NCI-H2171 treated with DMSO at 0.1 percent for 48 hours (cell line): ENCODE measurements at places on chromosomes 11 and 22.

DNA sequence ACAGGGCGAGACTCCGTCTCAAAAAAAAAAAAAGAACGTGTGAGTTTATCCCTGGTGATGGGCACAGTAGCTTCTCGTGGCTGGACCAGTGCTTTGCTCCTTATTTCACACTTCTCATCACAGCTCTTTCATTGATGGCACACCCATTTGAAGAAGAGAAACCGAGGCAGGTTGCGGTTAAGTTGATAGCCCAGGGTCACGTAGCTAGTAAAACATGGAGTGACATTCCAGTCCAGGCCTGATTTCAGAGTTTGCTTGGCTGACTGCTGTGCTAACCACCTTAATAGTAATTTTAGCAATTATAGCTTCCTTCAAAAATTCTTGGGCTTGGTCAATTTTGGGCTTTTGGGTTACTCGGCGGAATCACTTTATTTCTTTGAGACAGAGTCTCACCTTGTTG lies 25.8 kb downstream of the AP2A2 start:
- DNase-seq = no peak

DNA sequence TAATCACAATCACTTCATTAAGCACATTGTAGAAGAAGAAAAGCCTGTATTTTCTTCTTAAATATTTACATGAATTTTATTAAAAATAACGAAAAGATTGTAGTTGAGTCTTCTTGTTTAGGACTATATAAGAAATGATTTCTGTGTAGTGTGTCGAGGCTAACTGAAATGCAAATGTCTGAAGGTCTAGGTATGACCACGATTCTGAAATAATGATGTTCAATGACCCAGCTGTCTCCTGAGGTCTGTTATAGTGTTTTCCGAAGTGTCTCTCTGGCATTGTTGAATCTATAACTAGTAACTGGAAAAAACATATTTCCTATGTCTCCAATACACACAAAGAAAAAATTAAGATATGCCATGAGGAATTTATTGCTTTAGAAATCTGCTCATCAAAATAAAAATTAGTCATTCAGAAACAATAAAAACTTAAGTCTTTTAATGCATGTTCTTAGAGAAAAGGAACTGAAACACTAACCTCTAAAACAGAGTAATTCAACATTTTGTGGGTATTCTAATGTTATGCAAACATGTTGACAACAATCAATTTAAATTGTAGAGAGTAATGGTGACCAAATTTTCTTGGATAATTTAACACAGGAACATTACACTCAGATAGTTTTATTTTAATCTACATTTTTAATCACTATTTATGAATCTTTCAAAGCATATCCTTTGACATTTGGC lies 55.0 kb downstream of the CASP12 start:
- DNase-seq = no peak

- no peak for DNase-seq
Measured at GRCh38 chr11:60910281-60910687, 3.7 kb upstream of the TMEM109 start.

- no peak for DNase-seq
Measured at GRCh38 chr11:128755564-128755963, 61.7 kb downstream of the FLI1 start.

DNA sequence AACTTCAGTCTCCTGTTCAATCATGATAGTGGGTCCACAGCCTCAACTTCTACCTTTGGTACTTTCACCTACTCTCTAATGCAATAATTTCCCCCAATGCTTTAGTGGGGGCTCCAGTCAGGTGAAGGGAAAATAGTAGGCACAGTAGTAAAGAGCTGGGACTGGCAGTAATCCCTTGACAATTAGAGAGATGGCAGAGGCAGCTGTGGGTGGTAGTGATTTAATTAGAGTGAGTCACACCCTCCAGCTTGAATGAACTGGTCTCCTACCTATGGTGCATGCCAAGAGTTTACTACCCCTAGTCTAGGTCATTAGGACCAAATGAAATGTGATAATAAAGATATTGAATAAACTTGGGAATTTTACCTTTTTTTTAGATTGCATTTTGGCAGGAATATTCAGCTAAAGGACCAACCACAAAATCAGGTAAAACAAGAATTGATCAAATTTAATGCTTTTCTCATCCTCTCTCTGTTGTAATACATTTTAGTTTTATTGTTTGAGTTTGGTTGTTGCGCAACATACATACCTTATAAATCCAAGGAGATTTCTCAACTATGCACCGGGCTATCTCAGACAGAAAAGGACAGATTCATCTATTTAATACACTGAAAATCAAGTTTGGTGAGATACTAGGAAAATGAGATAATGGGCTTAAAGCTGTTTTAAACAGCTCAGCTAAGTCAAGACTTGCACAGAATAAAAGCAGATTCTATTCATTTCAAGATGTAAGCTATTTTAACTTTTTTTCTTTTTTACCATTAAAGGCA lies 9.0 kb downstream of the PRRG4 start:
- peak; percentile 73 for DNase-seq

GRCh38 chr11:29333993-29334775 lies 682.6 kb downstream of the KCNA4 start:
- peak; percentile 54 for DNase-seq

GRCh38 chr22:42805016-42805997 lies 51.8 kb downstream of the ARFGAP3 start:
- peak; percentile 62 for DNase-seq

GRCh38 chr11:9657531-9657930 lies 6.3 kb upstream of the SWAP70 start:
- DNase-seq = no peak

DNA sequence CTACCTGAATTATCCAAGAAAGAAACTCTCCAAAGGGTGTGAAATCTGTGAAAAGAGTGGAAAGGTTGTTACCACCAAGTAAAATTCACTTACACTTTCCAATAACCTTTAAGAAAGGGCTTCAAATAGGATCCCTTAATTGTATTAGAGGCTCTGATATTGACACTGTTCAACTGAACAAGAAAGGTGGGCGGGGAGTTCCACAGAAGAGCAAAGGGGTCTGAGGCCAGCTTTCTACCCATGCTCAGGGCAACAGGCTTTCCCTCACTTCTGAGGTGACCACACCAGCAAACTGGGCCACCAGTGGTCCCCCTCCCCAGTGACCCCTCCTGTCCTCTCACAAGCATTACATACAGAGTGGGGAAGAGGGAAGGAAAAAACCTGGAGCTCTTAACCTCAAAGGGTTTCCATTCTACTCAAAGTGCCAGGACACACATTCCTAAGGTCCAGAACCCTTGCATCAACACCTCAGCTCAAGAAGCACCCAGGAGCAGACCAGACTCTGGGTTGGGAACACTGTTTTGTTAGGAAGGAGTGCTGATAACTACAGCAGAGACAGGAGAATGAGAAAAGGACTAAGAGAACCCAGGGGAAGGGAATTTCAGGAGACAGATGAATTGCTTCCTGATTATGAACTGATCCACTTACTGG lies 71.6 kb upstream of the AKIP1 start:
- DNase-seq = no peak

- peak; percentile 65 for DNase-seq
Measured at GRCh38 chr22:37260901-37261336, 16.9 kb upstream of the RAC2 start.

DNA sequence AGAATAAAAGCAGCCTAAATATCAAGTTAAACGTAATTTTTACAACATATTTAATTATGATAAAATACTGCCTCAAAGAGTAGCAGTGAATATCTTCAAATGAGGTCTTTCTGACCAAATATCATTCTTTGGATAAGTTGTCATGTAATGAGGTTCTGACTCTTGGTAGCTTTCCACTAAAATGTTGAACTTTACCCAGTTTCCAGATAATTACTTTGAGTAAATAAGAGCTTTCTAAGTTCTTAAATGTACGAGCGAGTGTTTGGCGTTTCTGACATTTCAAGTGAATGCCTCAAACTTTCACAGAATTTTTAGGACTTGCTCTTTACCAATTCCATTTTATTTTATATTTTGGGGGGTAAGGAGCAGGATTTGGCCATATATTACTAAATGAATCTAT lies 1515.2 kb downstream of the FAM181B start:
- DNase-seq = no peak

GRCh38 chr22:29719899-29720645 lies at the start of gene CABP7:
Gene CABP7, plus strand, starts transcription at chr22:29720003. Its CDS starts 422 bp downstream, at chr22:29720425.
- no peak for DNase-seq

GRCh38 chr11:73266646-73267020 lies 5.5 kb upstream of the P2RY6 start:
- no peak for DNase-seq

- DNase-seq = no peak
Measured at GRCh38 chr22:31343235-31344191, 2.6 kb downstream of the PATZ1 start.

DNA sequence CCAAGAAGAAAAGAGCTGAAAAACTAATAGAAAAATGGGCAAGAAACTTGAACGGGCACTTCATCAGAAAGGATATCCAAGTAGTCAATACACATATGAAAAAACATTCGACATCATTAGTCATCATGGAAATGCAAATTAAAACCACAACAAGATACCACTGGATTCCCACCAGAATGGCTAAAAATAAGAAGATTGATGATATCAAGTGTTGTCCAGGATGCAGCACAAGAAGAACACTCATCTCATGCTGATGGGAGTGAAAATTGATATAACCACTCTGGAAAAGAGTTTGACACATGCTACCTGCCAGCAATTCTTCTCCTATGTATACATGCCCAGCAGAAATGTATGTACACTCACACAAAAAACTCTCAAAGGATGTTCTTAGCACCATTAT lies 26.9 kb upstream of the SCUBE2 start:
- no peak for DNase-seq

- no peak for DNase-seq
Measured at GRCh38 chr11:18890615-18891014, 48.6 kb downstream of the MRGPRX1 start.

GRCh38 chr22:18024276-18024939 lies at the start of gene MICAL3:
Gene MICAL3, minus strand, starts transcription at chr22:18024561. Its CDS starts 117,749 bp downstream, at chr22:17906812.
- DNase-seq = peak; percentile 65

DNA sequence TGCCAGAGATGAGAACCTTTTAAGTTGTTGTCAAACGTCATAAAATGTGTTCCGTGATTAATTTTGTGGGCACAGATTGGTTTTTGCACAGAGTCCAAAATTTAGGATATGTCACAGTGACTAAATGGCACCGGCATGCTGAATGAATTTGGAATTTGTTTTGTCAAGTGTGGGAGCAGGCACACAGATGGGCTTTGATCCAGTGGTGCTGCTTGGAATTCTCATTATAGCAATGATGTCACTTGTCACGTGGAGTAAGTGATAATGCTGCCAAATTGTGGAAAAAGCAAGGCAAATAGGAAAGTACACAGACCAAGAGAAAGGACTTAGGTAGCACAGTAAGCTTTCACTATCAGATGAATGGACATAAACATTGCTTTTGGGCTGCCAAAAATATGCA lies 8.0 kb upstream of the LIN7C start:
- no peak for DNase-seq

- peak; percentile 70 for DNase-seq
Measured at GRCh38 chr11:1563697-1564534, 8.2 kb downstream of the DUSP8 start.

DNA sequence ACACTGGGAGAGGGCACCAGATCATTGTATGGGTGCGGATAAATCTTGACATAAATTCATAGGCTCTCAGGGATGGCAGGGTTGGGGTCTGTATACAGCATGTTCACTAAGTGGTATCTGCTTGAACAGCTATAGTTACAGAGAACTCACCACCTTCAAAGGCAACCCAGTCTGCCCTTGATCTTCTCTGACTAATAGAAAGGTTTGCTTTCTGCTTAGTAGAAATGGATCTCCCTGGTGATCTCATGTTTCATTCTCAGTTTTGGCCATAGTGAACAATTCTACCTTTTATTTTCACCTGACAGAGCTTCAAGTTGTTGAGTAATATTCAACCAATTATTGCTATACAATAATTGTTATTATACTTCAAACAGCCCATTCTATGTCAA lies 32.4 kb downstream of the CNTF start:
- DNase-seq = no peak

DNA sequence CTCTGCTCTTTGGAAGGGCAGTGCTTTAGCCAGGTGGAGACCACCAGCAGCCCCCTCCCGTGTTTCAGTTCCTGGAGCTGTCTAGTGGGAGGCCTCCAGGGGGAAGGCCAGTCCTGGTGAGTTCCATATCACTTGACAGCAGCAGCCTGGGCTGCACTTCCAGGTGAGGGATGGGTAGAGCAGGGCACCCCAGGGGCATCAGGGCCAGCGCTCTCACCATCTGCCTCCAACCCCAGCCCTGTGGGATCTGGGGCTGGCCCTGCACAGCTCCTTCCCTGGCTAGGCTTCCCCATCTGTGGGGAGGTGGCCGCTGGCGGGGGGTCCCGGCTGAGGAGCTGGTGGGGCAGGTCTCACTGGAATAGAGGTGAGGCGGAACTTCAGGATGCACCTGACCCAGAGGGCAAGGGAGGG lies 60.5 kb downstream of the MORC2 start:
- no peak for DNase-seq

DNA sequence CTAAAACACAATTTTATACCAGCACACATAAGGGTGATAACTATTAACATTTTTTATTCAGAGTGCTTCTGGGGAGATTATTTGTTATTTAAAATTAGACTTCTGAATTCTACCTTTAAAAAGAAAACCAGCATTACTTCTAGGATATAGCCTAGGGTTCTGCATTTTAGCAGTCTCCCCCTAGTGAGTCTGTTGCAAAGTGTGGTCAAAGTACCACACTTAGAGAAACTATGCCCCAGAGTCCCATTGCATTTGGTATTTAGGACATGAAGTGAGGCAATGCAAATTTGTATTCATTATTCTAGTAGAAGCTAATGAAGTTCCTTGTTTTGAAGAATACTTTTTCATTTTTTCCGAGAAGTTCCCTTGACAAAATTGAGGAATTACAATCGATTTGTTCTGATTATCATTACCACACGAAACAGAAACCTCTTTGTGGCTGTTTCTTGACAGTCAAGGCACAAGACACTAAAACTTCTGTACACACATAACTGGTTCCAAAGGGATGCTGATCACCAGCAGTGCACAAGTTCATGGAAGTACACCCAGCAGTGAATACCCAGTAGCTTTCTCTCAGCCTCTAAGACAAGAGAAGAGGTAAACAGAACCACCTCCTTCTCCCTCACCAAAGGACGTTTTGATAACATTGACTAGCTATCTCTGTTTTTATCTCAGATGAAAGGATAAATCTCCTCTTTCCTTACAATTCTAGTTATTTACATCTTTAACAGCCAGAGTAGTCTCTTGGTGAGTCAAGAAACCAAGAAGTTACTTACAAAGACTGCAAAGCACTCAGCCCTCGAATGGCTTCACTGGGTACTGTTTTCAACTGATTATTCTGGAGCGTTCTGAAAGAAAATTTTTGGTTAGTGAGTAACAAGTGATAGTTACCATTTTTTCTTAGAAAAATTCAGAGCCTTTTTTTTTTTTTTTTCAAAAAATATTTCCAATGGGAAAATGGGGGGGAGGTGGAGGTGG lies 27.6 kb upstream of the CCDC34 start:
- DNase-seq = no peak

DNA sequence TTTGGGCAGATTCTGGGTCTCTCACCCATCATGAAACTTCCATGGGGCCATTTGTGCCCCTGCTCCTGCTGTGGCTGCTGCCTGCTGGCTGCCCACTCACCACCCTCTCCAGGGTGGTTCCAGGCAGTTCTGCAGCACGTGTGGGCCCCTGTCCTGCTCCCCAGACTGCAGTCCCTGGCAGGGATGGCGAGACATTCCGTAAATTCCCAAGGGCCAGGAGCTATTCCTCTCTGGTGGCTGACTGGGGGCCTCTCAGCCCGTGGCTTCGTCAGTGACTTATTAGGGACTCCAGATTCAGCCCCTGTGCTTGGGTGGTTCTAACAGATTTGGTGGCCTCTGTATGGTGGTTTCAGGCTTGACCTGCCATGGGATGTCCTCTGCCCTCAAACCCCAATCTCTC lies 3.9 kb upstream of the SLC22A8 start:
- no peak for DNase-seq

GRCh38 chr22:46092670-46093410 lies 57.5 kb upstream of the PPARA start:
- no peak for DNase-seq
